ENCODE measurements at places on chromosomes 11 and 22. TPM values are rescaled to one million over a fixed set of nuclear protein-coding genes. Genes with fewer than 3 reads are reported as not detected.
A peak's percentile ranks its signal among the peaks of the same experiment; 100 is the strongest.

DNA sequence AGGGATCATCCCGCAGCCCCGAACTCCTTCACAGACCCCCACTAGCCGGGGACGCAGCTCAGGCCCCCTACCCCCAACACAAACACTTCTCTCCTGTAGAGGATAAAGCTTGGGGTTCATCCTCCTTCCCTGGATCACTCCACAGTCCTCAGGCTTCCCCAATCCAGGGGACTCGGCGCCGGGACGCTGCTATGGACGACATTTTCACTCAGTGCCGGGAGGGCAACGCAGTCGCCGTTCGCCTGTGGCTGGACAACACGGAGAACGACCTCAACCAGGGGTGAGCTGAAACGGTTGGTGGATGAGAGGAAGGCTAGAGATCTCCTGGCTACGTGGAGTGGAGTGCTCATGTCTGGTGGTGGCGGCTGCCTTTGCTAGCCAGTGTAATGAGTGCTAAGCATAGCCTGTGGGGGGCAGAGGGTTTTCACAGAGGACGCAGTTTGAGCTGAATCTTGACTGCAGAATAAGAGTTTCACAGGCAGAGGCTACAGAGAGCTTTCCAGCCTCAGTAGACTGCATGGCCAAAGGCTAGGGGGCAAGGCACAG is 580 bp downstream of the ILK start:
- peak; percentile 67 for DNase-seq

GRCh38 chr11:43830928-43831440 is 49.6 kb upstream of the ALKBH3 start:
- DNase-seq, result no peak

- DNase-seq, result no peak
Measured at GRCh38 chr11:5380740-5381342, 2.8 kb upstream of the OR51M1 start.

- DNase-seq, result no peak
Measured at GRCh38 chr22:38481871-38482332, 14.0 kb downstream of the KDELR3 start.

- DNase-seq, result no peak
Measured at GRCh38 chr22:39938509-39939111, 21.6 kb upstream of the TMA7B start.

DNA sequence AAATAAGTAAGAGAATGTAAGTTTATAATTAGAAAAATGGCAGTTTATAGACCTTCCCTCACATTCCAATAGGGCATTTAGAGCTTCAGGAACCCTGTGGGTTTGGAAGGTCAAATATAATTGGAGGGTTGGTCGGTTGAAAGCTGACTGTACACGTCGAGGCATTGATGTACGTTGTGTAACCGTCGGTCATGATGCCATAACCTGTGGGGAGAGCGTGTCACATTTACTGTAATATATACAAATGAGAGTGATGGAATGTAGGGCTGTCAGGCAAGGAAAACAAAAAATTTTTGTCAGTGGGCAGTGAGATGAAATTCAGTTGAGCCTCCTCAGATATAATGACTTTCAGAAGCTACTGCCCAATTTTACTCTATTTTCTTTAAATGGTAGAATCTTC is 88.5 kb downstream of the ARL14EP start:
- no peak for DNase-seq

GRCh38 chr11:70521475-70522308 is 123.4 kb downstream of the CTTN start:
- peak; percentile 9 for DNase-seq

- DNase-seq, result no peak
Measured at GRCh38 chr22:18130699-18131429, 19.1 kb upstream of the USP18 start.

- no peak for DNase-seq
Measured at GRCh38 chr11:85595285-85595884, 31.8 kb downstream of the DLG2 start.

DNA sequence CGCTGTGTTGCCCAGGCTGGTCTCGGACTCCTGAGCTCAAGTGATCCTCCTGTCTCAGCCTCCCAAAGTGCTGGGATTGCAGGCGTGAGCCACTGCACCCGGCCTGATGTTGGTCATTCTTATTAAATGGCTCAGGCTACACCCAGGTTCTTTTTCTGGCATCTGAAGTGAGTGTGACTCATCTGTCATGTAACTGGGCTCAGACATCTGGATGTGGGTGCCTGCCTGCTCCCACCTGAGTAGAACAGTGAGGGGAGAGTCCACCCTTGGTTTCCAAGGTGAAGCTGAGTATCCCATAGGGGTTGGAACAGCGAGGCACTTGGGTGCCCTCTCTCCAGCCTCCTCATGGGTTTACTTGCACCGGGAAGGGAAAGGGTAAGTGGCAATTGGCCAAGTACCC is 36.7 kb upstream of the EIF3D start:
- DNase-seq, result no peak

DNA sequence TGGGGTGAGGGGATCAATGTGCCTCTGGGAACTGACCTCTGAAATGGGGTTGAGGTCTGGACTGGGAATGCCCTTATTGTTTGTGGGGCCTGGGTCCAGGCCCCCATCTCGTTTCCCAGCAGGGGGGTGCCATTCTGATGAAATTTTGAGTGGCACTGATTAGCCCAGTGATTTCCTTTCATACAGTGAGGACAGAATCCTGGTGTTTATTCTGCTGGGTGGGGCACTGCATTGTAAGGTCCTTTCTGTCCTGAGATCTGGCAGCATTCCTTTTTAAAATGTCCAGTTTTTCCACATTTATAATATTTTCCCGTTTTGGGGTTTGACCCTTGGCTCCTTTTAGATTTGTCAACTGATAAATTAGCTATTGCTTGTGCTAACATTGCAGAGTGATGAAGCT is 27.1 kb downstream of the OR10A6 start:
- DNase-seq, result no peak

GRCh38 chr11:84566671-84567070 is 1060.5 kb downstream of the DLG2 start:
- no peak for DNase-seq

ASPHD2 gene
- polyA plus RNA-seq, result 0.12 TPM

OR8G5 gene
- not detected for polyA plus RNA-seq

FOLR2 gene
- 5.0 TPM for polyA plus RNA-seq

OR10A4 gene
- polyA plus RNA-seq, result not detected

OR52W1 gene
- not detected for polyA plus RNA-seq

COA4 gene
- polyA plus RNA-seq, result 83.9 TPM

MOV10L1 gene
- polyA plus RNA-seq, result 0.06 TPM

RAB39A gene
- 0.19 TPM for polyA plus RNA-seq

NOX4 gene
- 2.3 TPM for polyA plus RNA-seq

DCDC1 gene
- 0.08 TPM for polyA plus RNA-seq

All from heart left ventricle (tissue), 16 donors.